Myocyte (in vitro differentiated cells): ENCODE measurements at places on chromosomes 6 and 20.
A peak's percentile ranks its signal among the peaks of the same experiment; 100 is the strongest.

- peak; percentile 56 for DNase-seq
Measured at GRCh38 chr20:11676630-11677287, 240.9 kb upstream of the BTBD3 start.

- DNase-seq = no peak
Measured at GRCh38 chr6:41546475-41546865, 289 bp downstream of the FOXP4 start.

- no peak for DNase-seq
Measured at GRCh38 chr6:326896-327537, 34.7 kb downstream of the DUSP22 start.

DNA sequence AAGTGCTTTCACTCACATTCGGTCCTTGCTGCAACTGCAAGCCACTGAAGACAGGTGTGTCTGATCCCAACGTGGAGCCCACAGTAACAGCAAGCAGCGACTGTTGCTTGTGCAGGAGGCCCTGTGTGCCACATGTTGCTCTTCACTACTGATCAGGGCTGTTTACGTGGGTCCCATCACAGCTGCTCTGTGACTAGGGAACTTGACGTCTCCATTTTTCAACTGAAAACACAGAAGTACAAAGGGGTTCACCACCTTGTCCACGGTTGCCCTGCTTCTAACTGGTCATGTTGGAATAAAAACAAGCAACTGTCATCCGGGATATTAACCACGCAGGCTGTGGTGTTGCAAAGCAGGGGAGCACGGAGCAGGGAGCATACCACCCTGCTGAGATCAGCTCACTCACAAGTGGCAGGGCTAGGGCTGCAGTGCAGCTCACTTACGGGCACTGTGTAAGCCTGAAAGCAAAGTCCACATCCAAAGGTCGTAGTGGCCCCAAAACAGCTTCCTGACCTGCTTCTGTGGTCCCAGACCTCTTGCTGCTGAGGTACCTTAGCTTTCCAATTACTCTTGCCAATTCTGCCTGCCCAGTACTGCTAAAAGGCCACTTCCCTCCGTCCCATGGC is 105.8 kb upstream of the DUSP22 start:
- DNase-seq = peak; percentile 24

DNA sequence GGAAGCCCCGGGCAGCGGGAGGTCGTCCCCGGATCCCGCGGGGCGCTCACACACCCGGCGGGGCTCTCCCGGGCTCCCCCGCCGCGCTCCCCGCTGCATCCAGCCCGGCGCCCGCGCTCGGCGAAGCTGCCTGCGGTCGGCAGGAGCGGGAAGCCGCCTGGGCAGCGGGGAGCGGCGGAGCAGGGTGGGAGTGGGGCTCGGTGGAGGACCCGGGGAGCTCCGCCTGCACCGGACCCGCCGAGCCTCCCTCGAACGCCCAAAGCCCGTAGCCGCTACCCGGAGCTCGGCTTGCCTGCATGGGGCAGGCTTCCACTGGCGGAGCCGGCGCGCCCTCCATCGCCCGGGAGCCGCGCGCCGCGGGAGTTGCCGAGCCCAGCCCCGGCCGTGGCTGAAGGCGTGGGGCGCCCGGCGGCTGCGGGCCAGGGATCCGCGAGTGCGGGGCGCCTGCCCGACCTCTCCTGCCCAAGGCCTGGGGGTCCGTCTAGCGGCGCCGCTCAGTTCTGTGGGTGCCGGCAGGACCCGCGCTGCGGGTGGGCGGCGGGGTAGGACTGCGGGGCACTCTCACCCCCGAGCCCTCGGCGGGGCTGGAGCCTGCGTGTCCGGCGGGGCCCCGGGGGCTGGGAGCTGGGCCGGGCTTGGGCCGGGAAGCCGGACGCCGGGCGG is 671 bp downstream of the CDH4 start:
- DNase-seq = peak; percentile 43

DNA sequence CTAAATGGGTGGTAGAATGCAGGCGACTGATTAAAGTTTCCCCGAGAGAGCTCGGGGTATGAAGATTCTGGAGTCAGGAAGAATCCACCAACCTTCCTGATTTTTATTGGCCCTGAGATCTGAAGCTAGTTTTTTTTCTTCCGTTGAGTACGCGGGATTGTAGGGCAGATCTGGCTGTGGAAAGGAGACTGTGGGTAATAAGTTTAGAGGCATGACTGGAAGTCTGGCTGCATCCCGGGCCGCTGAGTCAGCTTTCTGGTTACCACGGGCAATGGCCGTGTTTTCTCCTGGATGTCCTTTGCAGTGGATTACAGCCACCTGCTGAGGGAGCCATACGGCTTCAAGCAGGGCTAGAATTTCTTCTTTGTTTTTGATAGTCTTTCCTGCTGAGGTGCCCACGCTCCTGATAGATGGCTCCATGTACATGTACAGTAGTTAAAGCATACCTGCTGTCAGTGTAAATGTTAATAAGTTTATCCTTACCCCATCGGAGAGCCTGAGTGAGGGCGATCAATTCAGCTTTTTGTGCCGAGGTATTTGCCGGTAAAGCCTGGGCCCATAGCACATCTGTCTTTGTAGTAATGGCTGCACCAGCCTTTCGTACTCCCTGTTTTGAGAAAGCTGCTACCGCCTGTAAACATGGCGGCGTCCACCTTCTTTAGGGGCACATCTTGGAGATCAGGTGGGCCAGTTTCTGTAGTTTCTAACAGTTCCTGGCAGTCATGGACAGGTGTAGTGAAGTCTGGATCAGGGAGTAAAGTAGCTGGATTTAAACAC is 154.0 kb downstream of the TRIM27 start:
- peak; percentile 48 for DNase-seq

DNA sequence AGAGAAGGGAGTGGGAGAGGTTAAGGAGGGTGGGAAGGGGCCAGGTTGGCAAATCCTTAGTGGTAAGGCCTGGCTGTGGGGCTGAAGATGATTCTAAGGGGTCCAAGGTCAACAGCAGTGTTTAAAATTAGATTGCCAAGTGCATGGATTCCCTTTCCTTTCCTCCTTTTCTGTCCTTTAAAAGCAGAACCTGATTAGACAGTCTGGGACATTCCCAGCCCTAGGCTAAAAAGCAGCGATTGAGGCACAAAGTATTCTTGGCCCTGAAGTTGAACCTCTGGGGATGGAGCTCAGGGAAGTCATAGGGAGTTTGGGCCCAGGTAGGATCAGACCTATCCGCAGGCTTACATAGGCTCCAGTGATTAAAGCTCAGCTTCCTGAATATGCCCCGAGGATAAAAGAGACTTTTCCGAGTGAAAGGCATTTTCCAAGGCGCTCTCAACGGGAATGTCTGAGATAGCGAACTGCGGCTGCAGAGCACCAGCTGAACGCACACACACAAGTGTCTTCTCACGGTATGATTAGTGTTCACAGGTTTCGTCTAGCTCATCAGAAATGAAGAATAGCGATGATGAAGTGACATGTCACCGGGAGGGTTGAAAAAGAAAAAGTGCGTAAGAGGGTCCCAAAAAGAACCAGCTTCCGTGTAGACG is 787 bp upstream of the CARMIL1 start:
- DNase-seq = no peak
